ENCODE measurements at places on chromosomes 2 and 18.

DNA sequence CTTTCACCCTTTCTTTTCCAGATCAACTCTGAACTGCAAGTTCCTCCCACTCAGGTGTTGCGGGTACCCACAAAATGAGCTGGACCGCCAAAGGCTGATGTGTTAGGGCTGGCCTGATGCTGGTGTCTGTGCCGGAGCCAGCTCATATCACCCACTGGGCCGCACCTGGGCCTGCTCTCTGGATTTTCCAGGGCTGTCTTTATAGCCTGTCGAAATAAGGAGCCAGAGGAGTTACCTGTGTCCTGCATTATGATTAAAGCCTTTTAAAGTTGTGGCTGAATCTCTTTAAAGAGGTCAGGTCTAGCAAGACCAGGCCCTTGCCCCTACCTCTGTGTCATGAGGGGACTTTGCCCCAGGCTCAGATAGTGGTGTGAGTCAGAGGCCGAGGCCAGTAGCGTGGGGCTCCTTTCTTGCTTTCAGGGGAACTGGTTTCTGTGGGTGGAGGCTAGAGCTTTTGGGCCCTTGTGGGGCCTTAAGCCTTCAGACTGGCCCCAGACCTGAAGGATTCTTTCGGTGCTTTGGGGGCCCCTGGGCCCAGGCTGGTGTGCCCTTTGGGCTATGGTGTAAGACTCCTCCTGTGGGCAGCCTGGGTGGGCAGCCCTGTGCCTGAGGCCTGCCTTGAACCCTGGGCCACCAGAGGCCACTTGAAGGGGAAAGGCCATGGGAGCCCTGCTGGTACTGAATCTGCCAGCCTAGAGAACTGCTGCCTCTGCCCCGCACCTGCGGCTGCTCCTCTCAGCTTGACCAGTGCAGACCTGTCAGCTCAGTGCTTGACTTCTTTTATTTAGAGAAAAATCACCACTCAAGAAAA lies 21.3 kb downstream of the OTOF start:
- DNase-seq, result no peak

DNA sequence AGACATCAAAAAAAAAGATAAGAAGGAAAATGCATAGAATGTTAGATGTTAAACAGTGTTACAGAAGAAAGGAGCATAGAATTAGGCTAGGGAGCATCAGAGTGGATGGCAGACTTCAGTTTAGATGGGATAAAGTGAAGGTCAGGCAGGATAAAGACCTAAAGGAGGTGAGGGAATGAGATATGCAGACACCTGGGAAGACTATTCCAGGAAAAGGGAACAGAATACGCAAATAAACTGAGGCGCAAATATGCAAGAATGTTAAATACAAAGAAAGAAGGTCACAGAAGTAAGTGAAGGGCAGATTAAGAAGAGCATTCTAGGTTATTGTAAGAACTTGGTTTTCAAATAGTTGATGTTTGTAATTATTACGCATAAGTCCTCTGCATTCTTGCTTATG lies 116.3 kb upstream of the REG3A start:
- DNase-seq, result no peak

DNA sequence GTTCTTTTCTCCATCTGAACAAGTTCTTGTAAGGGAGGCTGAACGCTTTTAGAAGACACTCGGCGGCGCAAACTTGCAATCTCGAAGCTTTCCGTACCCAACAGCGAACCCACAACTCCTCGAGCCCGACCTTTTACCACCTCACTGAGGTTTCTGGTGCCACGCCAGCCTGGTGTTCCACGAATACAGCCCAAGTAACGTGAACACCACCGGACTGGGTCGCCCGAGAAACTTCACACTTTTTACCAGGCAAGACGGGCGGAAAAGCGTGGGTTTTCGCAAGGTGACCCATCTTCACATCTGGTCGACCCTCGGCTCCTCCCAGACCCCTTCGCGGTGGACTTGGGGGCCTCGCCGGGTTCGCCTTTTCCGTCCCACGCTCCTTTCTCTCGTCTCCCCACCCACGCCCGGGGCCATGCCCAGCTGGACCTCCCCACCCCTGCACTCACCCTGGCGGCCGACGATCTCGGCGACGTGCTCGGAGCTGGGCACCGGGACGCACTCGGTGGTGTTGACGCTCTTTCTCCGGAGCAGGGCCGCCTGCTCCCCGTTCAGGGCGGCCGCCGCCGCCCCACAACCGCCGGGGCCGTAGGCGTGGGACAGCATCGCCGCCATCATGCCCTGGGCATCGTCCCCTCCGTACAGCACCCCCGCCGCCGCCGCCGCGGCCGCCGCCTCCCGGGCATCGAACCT lies 1.2 kb downstream of the MEX3C start:
- DNase-seq, result peak; percentile 69

- no peak for DNase-seq
These were observed 140.5 kb upstream of the GYPC start for GRCh38 chr2:126515471-126515870.

Measured in NCI-H526 (cell line).